Gastrocnemius medialis (tissue), 4 donors: ENCODE measurements at places on chromosomes 5 and 9. TPM values are rescaled to one million over a fixed set of nuclear protein-coding genes. Genes with fewer than 3 reads are reported as not detected.

DNA sequence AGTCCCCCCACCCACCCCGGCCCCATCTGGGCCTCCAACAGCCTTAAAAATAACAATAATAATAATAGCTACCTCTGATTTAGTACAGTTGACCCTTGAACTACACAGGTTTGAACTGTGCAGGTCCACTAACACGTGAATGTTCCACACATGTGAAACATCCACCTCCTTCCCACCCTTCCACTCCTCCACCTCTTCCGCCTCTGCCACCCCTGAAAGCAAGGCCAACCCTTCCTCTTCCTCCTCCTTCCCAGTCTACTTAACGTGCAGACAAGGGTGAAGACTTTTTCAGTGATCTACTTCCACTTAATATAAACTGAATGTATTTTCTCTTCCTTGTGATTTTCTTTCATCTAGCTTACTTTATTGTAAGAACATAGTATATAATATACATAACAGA lies 10.8 kb downstream of the PDGFRB start:
- peak overlapping the region; percentile 81 for H3K27ac ChIP-seq
- no peaks in the 10 kb centered on the region for H3K4me1 ChIP-seq
- no peaks in the 10 kb centered on the region for H3K27me3 ChIP-seq
- H3K4me3 ChIP-seq, result no peak overlapping the region
- no peaks in the 10 kb centered on the region for H3K36me3 ChIP-seq

DNA sequence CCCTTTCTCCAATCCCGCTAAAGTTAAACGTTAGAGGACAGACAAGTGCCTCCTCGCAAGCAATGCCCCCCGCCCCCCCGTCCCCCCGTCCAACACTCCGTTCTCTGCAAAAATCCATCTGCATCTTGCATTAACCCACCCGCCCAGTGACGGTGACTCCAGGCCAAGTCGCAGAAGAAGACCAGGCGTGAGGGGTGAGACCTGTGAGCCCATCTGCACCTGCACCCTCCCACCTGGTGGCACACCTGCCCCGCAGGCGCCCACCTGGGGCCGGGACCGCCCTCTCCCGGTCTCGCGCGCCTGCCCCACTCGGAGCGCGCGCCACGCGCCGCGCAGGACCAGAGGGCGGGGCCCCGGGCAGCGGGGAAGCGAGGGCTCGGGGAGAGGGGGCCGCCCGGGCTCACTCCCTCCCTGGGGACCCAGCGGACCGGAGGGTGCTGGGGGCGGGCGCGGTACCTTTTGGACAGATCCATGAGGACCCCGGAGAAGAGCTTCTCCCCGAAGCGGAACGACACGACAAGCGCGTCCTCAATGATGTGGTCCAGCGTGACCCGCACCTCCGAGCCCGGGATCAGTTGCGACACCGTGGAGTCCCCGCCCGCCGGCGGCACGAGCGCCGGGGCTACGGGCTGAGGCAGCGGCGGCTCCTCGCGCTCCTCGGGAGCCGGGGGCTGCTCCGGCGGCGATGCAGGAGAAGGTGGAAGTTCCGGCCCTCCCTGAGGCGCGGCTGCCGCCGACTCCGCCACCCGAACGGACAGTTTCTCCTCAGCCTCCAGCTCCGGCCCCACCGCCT lies 705 bp downstream of the PWWP2A start:
- peak overlapping the region; percentile 85 for H3K27ac ChIP-seq
- H3K4me3 ChIP-seq, result peak overlapping the region; percentile 70
- DNase-seq, result peak; percentile 13
- H3K27me3 ChIP-seq, result no peaks in the 10 kb centered on the region
- peaks cover 8% of the 10 kb centered on the region for H3K4me1 ChIP-seq

DNA sequence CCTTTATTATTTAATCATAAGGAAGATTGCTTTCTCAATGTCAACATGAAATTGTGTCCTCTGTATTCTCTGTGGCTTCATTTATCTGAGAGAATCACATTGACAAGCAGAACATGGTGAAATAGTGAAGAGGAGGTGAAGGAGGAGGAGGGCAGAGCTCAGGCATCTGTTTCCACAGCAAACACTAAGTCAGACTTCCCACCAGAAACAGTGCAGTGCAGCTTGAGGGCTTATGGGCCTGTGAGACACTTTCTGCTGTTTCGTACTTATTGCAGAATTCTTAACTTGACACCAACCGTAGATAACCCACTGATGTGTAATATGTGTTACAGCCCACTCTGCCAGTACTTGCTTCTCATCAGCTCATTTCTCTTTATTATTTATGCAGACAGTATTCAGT lies 386.3 kb downstream of the DIRAS2 start:
- no peaks in the 10 kb centered on the region for H3K36me3 ChIP-seq
- H3K4me3 ChIP-seq, result no peak overlapping the region
- no peak overlapping the region for H3K27ac ChIP-seq
- H3K4me1 ChIP-seq, result no peaks in the 10 kb centered on the region

- H3K27ac ChIP-seq, result no peak overlapping the region
- no peak for DNase-seq
- no peaks in the 10 kb centered on the region for H3K27me3 ChIP-seq
- no peaks in the 10 kb centered on the region for H3K4me1 ChIP-seq
- H3K36me3 ChIP-seq, result no peaks in the 10 kb centered on the region
These were observed 283.8 kb upstream of the TMEM161B start for GRCh38 chr5:88552426-88552825.

- DNase-seq, result no peak
- no peaks in the 10 kb centered on the region for H3K27me3 ChIP-seq
- H3K4me3 ChIP-seq, result no peak overlapping the region
- no peak overlapping the region for H3K27ac ChIP-seq
- no peaks in the 10 kb centered on the region for H3K36me3 ChIP-seq
These were observed 572.1 kb downstream of the ACTL7B start for GRCh38 chr9:108283696-108284095.

DNA sequence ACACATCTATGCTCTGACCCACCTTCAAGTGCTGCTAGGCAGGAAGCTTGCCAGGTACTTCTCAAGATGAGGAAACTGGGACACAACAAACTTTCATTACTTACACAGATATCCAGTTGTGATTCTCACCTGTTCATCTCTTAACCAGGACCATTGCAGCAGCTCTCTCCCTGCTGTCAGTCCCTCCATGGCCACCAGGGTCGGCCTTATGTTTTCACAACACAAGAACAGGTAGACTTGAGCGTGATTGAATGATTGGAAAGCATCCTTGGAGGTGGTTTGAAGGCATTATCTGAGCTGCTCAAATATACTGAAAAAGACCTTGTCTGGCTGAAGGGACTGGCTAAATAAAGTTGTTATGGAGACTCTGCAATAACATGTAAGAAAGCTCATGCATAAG lies 94.4 kb downstream of the MTREX start:
- H3K4me3 ChIP-seq, result no peak overlapping the region
- H3K27me3 ChIP-seq, result no peaks in the 10 kb centered on the region
- no peak overlapping the region for H3K27ac ChIP-seq
- H3K36me3 ChIP-seq, result no peaks in the 10 kb centered on the region
- H3K4me1 ChIP-seq, result no peaks in the 10 kb centered on the region
- no peak for DNase-seq

- no peaks in the 10 kb centered on the region for H3K36me3 ChIP-seq
- H3K27me3 ChIP-seq, result no peaks in the 10 kb centered on the region
- DNase-seq, result no peak
- no peaks in the 10 kb centered on the region for H3K4me1 ChIP-seq
- H3K4me3 ChIP-seq, result no peak overlapping the region
These were observed 146.9 kb upstream of the FBN2 start for GRCh38 chr5:128684961-128685360.

DNA sequence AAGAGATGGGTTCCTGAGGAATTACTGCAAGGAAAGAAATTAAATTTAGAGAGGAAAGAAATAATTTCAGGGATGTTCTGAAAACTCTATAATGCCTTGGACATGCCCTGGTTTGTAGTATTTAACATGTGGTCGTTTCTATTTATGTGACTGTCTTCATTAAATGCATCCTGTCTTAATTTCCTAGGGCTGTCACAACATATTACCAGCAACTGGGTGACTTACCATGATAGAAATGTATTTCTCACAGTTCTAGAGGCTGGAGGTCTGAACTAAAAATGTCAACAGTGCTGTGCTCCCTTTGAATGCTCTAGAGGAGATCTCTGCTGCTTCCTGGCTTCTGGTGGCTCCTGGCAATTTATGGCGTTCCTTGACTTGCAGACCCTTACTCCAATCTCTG lies 287.7 kb downstream of the FBXL7 start:
- H3K27ac ChIP-seq, result no peak overlapping the region
- no peaks in the 10 kb centered on the region for H3K4me1 ChIP-seq
- H3K4me3 ChIP-seq, result no peak overlapping the region
- H3K27me3 ChIP-seq, result no peaks in the 10 kb centered on the region

DNA sequence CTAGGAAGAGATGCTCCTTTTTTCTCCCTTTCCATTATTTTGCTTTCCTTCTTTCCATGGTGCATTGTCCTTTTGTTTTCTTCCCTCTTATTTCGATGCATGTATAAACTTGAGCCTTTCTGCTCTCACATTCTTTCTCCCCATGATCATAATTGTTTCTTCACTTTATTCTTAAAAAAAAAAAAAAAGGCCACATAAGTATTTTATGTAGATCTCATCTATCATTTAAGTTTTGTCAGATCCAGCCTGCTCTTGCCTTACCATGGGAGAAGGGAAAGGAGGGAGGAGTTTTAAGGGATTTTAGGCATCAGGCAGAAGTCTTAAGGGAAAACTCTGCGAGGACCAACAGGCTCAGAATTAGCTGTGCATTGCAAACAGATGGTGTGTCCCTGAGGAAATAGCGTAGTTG lies 11.1 kb downstream of the TGFBR1 start:
- no peak overlapping the region for H3K4me3 ChIP-seq
- no peaks in the 10 kb centered on the region for H3K27me3 ChIP-seq
- DNase-seq, result no peak
- H3K4me1 ChIP-seq, result peaks cover 79% of the 10 kb centered on the region

- no peaks in the 10 kb centered on the region for H3K27me3 ChIP-seq
- DNase-seq, result no peak
- H3K4me1 ChIP-seq, result peaks cover 29% of the 10 kb centered on the region
- H3K36me3 ChIP-seq, result no peaks in the 10 kb centered on the region
- peak overlapping the region; percentile 63 for H3K4me3 ChIP-seq
These were observed 306.7 kb downstream of the PDE4D start for GRCh38 chr5:59586841-59587240.

- no peak for DNase-seq
- H3K27ac ChIP-seq, result peak overlapping the region; percentile 87
- H3K4me1 ChIP-seq, result peaks cover 15% of the 10 kb centered on the region
- H3K4me3 ChIP-seq, result peak overlapping the region; percentile 70
- H3K36me3 ChIP-seq, result no peaks in the 10 kb centered on the region
- H3K27me3 ChIP-seq, result peaks cover 65% of the 10 kb centered on the region
These were observed 46.4 kb downstream of the ANXA2R start for GRCh38 chr5:42993516-42994245.

- DNase-seq, result no peak
- H3K27me3 ChIP-seq, result peaks cover 10% of the 10 kb centered on the region
- H3K27ac ChIP-seq, result no peak overlapping the region
- no peaks in the 10 kb centered on the region for H3K36me3 ChIP-seq
- H3K4me1 ChIP-seq, result no peaks in the 10 kb centered on the region
These were observed 4.9 kb upstream of the FRRS1L start for GRCh38 chr9:109171926-109172325.

DNA sequence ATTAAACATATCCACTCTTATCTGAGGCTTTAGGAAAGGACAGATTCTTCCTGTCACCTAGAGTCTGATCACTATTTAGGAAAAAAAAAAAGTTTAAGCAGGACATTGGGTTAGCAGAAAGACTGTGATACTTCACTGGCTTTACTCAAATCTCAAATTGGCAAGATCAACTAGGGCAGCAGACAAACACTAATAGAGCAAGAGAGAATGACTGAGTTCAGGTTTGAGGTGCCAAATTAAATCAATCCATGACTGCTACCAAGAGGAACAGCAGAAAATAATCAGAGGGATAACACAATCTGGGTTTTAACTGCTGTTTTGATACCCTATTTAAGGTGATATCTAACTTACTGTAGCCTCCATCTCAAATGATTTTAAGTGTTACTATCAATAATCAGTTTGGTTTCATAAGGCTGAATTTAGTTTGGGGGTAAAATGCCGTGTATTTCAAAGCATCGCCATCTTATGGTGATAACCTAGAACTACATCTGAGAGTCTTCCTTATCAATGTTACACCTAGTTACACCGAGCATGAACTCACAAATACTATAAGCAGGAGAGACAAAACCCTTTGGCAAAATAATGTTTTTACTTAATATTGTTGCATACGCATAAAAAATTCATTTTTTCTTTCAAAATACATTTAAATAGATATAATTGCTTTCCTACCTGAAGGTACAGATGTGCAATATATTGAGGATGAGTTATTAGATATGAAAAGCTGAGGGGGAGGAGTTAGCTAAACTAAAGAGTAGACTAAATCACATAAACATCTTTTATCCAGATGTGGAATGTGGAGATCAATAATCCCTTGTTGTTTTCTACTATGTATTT lies 286.4 kb upstream of the CDH12 start:
- no peak overlapping the region for H3K4me3 ChIP-seq
- H3K36me3 ChIP-seq, result no peaks in the 10 kb centered on the region
- H3K4me1 ChIP-seq, result no peaks in the 10 kb centered on the region
- H3K27ac ChIP-seq, result no peak overlapping the region
- H3K27me3 ChIP-seq, result no peaks in the 10 kb centered on the region

The KIAA0825 gene
- 1.2 TPM for total RNA-seq

The PAEP gene
- not detected for total RNA-seq

The ZNF622 gene
- 150 TPM for total RNA-seq

The F2RL1 gene
- not detected for total RNA-seq
